ENCODE measurements at places on chromosomes 6 and 20.

GRCh38 chr6:2969549-2969948 is 1.8 kb downstream of the SERPINB6 start:
- no peak for DNase-seq

- DNase-seq: no peak
These were observed 181.2 kb upstream of the CCN2 start for GRCh38 chr6:132132422-132132821.

GRCh38 chr6:40011844-40012243 is 77.6 kb upstream of the MOCS1 start:
- no peak for DNase-seq

- peak; percentile 41 for DNase-seq
These were observed 429 bp downstream of the AMD1 start for GRCh38 chr6:110874880-110875547.

DNA sequence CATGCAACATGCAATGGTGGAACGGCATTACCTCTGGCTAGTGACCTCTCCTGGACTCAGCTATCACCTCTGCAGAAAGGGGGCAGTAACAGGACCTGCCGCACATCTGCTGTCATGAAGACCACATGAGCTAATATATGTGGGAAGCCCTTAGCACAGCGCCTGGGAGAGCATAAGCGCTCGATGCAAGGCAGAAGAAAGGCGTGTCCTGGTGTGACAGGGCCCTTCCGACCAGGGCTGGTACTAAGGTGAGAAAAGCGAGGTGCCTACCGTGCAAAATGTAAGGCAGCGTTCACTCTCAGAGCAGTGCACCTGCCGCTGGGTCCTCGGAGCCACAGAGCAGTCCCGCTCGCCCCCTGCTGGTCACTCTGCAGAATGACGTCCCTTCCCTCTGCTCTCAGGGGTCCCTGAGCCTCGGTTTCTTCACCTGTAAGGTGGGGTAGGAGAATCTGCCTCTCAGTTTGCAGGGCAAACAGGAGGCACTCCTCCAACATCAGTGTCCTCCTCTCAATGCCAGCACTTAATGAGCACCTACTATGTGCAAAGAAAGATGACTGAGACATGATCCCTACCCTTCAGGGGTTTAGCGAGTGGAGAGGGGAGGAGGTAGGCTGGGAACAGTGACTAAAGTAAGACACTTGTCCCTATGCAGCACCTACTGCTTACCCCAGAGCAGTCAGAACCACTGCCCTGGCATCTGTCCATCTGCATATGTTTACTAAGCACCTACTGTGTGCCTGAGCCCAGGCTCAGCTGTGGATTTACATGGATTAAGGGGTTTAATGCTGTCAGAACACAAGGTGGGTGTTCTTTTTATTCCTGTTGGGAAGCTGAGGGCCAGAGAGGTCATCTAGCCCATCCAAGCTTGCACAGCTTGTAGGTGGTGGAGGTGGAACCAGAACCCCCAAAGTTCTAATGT is 41.1 kb upstream of the PTGIS start:
- peak; percentile 62 for DNase-seq

DNA sequence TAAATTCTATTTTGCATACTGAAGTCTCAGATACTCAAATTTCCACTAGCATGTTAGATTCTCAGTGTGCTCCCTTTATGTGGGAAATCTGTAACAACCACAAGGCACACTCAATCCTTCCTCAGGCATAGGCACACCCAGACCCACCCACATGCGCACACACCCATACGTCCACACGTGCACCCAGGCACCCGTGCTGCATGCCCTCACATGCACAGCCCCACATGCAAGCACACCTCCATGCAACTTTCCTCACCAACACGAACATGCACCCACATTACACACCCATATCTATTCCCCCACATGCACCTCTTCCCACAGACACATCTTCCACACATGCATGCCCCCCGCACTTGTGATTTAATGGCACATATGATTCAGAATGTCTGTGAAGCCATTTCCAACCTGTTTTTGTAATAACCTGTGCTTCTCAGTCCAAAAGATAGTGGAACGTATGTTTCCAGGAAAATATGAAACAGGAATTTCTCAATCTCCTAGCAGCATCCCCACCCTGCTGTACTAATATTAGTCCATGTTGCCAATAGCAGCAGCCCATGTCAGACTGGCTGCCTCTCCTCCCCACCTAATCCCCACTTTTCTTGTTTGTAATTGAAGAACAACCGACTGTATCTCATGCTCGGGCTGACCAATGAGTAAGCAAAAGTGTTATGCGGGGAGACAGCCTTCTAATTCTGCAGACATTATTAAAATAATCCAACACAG is 11.3 kb upstream of the CYP24A1 start:
- DNase-seq: no peak

GRCh38 chr6:167832497-167833395 is 6.0 kb downstream of the AFDN start:
- DNase-seq: no peak

DNA sequence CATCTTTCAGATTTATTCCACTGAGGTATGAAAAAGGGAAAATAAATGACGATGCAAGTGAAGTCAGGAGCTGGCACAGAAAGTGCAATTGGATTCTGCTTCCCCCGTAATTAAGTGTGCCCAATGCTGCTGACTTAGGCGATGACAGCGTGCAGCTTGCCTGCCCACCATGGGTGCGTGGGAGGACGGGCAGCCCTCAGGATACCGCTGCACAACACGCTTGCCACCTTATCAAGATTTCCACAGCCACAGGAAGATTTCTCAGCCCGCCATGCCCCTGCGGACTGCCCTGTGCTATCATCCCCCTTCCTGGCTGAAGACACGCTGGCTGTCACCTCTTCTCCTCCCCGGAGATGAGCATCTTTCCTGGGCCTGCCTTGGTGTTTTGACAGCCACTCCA is 103.3 kb upstream of the BACH2 start:
- no peak for DNase-seq

DNA sequence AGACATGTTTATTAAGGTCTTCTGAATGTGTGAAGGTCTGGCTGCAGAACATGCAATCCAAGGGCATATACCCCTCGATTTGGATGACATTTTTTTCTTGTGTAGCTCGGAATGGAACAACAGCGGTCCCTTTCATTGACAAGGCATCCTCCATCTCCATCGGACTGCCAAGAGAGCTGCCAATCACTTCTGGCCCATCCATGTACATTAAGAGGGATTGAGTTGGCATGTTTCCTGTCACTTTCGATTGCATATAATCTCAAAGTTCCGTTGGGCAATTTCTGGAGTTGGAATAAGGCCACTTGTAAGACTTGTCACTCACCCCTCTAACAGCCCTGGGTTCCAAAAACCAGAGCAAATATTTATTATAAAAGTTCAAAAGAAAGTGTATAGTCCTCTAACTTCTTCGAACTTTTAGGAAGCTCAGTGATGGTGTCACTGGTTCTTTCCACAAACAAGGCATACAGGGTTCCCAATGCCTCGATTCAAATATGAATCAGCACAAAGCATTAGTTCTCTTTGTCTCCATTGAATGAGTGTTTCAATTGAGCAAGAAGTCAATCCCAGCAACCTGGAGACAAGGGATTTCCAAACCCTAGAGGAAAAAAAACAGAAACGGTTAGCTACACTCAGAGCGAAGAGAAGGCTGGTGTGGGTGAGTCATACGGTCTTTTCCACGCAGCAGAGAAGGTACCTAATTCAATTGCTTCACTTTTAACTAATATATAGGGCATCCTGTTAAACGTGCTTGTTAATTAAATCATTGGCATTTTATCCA is 10.9 kb downstream of the ZNF217 start:
- DNase-seq: peak; percentile 51

GRCh38 chr20:4833074-4833728 is 111.5 kb downstream of the PRND start:
- no peak for DNase-seq

GRCh38 chr20:53492212-53492611 is 101.4 kb downstream of the ZNF217 start:
- no peak for DNase-seq

- DNase-seq: no peak
These were observed 78.7 kb downstream of the IRF4 start for GRCh38 chr6:470051-470900.

DNA sequence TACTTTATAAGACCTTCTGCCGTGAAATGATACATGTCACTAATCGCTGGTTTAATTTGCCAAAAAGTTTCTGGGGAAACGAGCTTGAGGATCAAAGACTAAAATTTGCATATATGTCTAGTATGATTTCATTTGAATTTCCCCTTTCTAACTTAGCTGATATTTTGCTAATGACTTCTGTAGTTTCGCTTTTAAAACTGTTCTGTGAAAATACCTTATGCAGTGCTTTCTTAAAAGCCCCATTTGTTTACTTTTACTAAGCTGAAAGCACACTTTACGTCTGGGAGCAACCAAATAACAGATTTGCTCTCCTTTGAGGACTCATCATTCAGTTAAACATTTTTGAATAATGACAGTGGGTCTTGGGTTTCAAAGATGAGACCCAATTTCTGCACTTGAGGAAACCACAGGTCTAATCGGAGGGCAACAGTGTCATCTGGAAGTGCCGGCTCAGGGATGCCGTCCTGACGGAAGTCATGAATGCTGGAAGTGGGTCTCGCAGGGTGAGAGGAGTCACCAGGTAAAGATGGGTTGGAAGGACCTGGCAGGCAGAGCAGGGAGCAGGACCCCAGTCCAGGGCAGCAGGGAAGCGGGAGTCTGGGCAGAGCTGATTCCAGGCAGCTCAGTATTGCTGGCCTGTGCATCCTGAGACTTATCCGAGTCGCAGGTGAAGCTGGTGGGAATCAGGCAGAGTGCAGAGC is 33.2 kb downstream of the PLEKHG1 start:
- DNase-seq: no peak

DNA sequence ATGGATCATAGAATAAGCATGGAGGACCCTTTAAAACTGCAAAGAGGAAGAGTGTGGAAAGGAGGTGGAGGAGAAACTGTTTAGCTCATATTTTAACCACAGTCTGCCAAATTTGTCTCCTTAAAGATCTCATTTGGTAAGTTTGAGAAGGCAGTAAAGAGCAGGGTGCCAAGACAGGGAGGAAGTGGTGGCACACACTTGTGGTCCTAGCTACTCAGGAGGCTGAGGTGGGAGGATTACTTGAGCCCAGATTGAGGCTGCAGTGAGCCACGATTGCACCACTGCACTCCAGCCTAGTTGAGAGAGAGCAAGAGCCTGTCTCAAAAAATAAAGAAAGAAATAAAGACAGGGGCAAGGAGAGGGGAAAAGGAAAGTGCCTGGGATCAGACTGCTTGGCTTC is 16.8 kb upstream of the DCBLD1 start:
- DNase-seq: no peak

GRCh38 chr6:52931351-52931750 is 21.9 kb upstream of the GSTA3 start:
- no peak for DNase-seq

- no peak for DNase-seq
These were observed 44.2 kb upstream of the MDGA1 start for GRCh38 chr6:37741757-37742400.

GRCh38 chr6:55566036-55566710 is 12.8 kb downstream of the HMGCLL1 start:
- DNase-seq: no peak

- no peak for DNase-seq
These were observed 134.6 kb downstream of the ATXN1 start for GRCh38 chr6:16626650-16627049.

DNA sequence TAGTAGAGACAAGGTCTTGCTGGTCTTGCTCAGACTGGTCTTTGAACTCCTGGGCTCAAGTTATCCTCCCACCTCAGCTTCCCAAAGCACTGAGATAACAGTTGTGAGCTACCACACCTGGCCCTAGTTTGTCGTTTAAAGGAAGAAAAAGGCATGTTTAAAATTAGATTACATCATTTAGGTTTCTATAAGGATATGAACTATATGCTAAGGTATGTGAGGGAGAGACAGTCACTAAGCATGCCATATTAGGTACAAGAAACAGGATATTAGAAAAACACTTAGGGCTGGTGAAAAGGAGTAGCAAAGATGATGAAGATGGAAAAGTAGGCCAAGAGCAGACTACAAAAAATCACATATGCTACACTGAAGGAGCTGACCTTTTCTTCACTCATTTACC is 106.4 kb downstream of the ASCC3 start:
- no peak for DNase-seq

DNA sequence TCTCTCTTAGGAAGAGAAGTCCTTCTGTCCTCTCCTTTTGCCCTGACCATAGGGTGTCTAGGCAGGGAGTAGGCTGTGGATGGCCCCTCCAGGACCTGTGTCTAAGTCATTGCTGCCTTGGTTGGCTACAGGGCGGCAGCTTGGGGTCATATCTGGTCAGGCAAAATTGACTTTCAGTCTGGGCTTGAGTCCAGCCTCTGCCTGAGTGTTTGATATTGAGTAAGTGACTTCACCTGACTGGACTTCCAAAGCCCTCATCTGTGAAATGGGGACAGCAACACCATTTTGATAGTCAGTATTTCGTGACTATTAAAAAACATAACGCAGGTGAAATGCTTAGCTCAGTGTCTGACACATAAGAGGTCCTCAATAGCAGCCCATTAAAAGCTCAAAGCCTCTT is 4.6 kb downstream of the TGM3 start:
- DNase-seq: no peak

GRCh38 chr6:137019476-137020272 is 25.1 kb downstream of the IL20RA start:
- DNase-seq: no peak

- DNase-seq: peak; percentile 8
These were observed 193.0 kb downstream of the ZFAND3 start for GRCh38 chr6:38012573-38012972.

DNA sequence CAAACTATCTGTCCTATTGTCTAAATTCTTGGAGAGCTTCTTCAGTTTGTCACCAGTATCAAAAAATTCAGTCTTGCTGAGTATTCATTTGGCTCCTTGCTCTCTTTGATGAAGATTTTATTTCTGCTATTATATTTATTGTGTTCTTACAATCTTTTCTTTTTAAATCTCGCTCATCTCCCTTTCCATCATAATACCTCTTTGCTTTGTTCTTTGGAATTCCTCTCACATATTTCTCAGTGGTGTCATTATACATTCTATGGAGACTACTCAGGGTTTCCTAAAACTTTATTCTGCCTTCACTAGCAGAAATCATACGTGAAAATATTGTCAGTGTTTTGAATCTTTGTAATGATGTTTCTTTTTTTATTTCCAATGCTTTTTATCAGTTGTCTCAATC is 445.2 kb upstream of the ID4 start:
- DNase-seq: no peak

- DNase-seq: no peak
These were observed 12.1 kb upstream of the CHRNA4 start for GRCh38 chr20:63372971-63373885.

DNA sequence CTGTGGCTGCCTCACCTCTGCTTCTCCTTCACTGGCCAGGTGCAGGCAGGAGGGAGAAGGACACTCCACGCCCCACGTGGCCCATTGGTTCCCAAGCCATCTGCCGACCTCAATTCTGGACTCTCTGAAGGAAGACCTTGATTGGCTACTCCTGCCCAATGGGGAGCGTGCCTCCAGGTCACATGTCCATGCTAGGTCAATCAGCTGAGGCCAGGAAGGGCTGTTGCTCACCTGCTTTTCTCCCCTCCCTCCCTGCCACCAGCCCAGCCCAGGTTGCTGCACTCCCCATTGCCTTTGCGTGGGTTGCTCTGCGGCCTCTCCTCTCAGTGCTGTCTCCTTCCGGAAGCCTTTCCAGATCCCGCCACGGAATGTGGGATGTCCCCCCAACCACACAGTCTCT is 21.9 kb upstream of the CDH4 start:
- no peak for DNase-seq

- DNase-seq: no peak
These were observed 431.3 kb upstream of the RNF217 start for GRCh38 chr6:124530926-124531325.

Measured in stimulated activated CD8-positive, alpha-beta memory T cell treated with anti-CD3 and anti-CD28 coated beads, Interleukin-7, amount 100 ng/mL, for 4 hours (primary cell).